Stimulated activated CD8-positive, alpha-beta memory T cell treated with anti-CD3 and anti-CD28 coated beads, Interleukin-2, amount 100 ng/mL, for 1 hour (primary cell): ENCODE measurements at places on chromosomes 5 and 9.

- no peak for DNase-seq
Observed at GRCh38 chr5:14816374-14816998, 55.1 kb downstream of the ANKH start.

DNA sequence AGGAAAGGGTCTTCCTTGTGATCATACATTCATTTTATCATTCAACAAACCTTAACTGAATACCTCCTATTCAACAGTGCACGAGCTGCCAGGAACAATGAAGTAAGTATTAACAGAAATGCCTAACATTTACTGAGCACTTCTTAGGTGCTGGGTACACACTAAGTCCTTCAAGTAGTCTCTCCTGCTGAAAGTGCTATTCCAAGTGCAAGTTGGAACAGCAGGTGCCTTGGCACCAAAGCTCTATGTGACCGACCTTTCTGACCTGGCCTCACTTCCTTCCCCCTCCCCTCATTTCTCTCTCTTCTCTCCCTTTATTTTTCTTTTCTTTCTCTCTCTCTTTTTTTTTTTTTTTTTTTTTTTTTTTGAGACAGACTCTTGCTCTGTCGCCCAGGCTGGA, 94.5 kb downstream of the GRIA1 start:
- DNase-seq = no peak

DNA sequence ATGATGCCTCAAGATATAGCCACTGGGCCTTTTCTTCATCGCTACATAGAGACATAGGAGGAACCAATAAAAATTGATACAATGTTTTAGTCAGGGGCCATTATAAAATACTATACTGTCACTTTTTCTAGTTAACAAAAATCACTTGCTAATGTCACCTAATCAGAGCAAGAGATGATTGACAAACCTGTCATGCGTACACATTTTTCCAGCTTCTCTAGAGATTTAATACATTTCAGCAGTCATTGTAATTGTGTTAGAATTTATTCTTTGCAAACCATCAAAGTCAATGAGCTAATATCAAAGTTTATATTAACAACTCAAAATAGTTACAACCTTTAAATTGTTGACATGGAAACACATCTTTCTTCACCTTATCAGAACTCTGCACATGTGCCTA, 513.6 kb upstream of the SEMA6A start:
- no peak for DNase-seq

DNA sequence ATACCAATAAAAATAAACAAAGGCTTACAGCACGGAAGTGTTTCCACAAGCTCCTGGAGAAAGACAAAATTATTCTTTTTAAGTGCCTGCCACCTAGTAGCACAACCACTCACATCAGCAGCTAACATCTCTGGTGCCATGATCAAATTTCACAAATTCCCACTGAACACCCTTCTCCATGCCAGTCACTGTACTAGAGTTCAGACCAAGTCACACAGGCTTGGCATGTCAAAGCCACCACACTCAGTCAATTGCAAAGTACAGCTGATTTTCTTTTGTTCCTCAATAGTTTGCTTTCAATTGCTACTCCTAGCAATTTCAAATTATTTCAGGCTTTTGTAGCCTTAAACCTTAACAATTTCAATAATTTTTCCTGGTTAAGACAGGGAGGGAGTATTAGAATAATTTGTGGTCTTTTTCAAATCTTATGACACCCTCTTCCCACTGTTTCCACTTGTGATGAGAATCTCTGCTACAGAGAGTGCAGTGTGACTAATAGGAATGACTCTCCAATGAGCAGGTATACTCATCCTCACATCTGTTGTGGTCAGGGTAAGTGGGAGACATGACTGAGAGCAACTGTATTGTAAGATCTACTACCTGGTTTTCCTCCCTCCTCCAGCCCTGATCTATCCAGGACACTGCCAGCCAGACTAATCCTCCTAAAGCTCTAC, 46.2 kb downstream of the RNF145 start:
- no peak for DNase-seq

- no peak for DNase-seq
Observed at GRCh38 chr5:159083548-159084452, 15.9 kb downstream of the EBF1 start.

DNA sequence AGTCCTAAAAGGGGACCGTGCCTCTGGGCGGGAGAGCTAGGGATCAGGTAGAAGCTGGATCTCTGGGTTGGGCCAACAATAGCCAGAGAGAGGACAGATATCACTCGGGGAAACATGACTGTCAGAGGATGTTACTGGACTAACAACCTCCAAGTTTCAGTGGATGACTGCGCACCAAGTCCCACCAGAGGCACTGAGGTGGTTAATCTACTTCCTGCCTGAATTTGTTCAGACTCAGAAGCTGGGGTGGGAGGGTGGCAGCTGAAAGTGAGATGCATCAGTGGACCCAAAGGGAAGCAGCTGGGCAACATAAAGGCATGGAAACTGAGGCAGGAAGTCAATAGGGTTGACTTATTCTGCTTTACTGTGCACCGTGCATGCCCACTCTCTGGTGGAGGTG, 130.1 kb upstream of the SLC44A1 start:
- DNase-seq = no peak

GRCh38 chr9:27151693-27152404, 42.8 kb downstream of the TEK start:
- DNase-seq = no peak

- DNase-seq = no peak
Observed at GRCh38 chr5:6490693-6491092, 42.0 kb downstream of the UBE2QL1 start.

DNA sequence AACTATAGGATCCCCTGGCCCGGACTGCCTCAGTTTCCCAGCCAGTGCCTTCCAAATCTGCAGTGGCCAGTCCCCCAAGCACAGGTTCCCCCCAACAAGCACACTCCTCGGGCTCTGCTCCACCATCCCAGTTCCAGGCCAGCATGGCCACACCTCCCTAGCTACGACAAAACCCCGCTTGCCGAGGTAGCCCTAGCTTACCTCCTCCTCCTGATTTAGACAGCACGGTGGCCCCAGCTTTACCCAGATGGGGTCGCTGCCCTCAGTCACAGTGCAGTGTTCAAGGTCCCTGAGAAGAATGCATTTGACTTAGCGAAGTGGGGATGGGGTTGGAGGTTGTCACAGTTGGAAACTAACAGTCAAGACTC, 40.8 kb upstream of the GARNL3 start:
- no peak for DNase-seq
